ENCODE measurements at places on chromosomes 13 and 19.

DNA sequence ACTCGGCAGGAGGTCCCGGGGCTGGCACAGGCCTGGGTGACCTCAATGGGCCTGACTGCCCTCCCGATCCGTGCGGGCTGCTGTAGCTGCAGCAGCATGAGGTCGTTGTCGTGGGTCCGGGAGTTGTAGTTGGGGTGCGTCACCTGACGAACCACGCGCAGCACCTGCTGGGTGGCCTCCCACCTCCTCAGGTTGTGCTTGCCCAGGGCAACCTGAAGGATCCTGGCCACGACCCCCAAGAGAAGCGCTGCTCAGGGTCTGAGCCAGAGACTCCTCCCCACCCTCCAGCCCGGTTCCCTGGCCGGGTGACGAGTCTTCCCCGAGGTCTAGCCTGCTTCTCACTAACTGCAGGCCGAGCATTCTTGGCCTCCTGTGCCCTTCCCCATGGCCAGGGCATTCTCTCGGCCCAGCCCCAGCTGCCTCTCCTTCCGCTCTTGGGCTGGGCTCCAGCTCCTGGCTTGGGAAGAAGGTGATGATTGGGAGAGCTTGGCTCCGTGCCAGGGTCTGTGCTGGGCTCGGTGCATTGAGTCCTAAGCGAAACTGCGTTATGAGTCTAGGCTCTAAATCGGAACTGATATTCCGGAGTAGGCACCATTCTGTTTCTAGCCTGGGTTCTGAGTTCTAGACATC lies 3.1 kb downstream of the KLK14 start:
- DNase-seq, result no peak

GRCh38 chr13:110869805-110870706 lies 44.8 kb downstream of the ANKRD10 start:
- peak; percentile 98 for DNase-seq

- peak; percentile 60 for DNase-seq
These were observed 6.3 kb upstream of the RDH13 start for GRCh38 chr19:55068950-55069864.

DNA sequence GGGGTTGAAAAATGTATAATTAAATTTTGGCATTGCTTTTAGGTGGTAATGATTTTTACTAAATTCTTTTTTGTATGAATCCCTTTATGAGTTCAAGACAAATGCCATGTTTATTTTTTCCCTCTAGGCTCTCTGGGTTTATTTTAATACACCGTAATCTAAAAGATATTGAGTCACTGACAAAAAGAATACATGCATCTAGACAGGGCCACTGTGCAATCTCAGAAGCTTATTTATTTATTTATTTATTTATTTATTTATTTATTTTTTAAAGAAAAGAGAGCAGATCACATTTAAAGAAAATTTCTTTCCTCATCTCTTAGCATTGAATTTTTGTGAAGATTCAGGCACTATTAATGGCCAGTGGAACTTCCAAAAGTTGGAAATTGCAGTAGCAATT lies 283.9 kb upstream of the SLC10A2 start:
- no peak for DNase-seq

DNA sequence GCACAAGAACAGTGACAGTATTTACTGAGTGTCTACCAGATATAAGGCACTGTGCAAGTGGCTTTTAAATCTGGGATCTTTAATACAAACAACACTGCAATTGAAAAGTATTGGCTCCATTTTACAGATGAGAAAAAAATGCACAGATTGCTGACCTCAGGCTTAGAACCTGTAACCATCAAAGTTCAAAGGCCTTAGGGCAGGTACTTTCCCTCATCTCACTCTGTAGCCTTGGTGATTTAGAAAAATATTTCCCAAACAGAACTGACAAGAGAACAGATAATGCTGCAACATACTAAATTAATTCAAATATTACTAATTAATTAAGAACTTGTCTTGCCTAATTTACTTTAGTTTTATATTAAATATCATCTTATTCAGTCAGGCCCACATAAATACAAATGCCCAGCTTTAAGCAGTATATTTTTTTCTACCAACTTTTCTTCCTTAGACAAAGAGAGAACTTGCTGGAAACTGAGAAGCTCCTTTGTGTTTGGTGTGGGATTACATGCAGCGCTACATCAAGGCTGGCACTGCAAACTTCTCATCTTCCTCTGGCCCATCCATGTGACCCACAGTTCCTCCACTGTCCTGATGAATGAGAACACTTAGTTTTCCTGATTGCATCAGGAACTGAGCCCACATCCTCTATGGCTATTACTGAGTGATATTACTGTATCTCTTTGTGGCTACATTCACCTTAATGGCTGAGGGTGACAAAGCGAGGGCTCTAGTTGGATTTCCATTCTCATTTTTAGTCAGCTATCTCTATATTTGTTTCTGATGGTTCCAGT lies 302.1 kb downstream of the ENOX1 start:
- DNase-seq, result no peak

DNA sequence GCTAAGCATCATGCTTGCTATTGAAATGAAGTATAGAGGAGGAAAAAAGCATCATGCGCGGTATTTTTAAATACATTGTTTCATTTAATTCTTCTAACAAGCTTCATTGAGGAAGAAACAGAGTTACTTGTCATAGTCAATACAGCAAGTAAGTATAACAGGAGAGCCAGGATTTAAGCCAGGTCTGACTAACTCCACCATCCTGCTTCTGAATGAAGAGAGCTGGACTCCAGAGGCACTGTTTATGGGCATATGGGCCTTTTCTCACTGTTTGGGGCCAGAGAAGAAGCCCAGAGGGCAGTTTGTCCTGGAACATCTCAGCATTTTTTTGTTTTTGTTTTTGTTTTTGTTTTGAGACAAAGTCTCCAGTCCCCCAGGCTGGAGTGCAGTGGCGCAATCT lies 7.9 kb downstream of the SAMD4B start:
- no peak for DNase-seq

DNA sequence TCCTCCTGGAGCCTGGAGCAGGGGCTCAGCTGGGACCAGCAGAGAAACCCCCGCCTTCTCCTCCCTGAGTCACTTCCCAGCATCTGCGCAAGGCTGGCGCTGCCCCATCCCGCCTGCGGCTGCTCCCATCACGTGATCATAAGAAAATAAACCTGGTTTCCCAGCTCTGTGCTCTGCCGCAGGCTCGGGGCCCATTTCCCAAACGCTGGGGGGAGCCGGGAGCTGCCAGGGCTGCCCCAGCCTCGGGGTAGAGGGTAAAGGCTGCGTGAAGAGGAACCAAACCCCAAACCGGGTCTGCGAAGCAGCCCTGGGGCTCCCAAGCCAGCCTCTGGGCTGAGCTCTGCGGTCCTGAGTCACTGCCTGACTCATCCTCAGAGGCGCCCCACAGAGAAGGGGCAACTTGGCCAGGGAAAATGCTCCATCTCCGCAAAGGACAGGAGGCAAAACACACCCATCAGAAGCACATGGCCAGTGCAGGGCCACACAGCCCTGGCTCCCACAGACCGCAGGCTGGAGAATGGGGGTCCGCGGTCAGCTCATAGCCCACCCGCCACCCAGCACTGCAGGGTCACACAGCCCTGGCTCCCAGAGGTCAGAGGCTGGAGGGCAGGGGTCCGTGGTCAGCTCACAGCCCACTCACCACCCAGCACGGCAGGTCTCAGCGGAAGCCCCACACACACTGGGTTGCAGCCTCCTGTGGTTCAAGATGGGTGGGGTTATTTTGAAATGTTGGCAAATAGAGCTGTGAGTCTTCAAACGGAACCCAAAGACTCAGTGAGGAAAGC lies 67.1 kb downstream of the RASA3 start:
- peak; percentile 93 for DNase-seq

- no peak for DNase-seq
These were observed 174.1 kb downstream of the ZNF536 start for GRCh38 chr19:30546332-30546731.

- DNase-seq, result no peak
These were observed 695 bp downstream of the TICAM1 start for GRCh38 chr19:4830768-4831265.

DNA sequence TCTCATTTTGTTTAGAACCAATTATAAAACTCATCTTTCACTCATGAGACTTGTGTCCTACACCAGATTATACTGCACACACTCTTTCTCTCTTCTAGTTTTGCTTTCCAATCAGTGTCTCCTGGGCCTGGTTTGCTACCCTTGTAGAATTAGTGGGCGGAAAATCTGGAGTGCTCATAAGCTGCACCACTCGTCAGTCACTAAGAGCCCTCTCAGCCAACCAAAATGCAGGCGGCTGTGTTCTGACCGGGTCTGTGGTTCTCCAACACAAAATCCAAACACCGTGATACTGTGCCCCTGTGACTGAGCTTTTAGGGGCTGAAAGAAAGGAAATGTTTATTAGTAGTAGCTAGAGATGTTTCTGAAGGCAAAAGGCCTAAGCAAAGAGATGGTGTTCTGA lies 83.7 kb upstream of the OBI1 start:
- no peak for DNase-seq

GRCh38 chr19:3392480-3392879 lies 26.1 kb downstream of the NFIC start:
- no peak for DNase-seq

DNA sequence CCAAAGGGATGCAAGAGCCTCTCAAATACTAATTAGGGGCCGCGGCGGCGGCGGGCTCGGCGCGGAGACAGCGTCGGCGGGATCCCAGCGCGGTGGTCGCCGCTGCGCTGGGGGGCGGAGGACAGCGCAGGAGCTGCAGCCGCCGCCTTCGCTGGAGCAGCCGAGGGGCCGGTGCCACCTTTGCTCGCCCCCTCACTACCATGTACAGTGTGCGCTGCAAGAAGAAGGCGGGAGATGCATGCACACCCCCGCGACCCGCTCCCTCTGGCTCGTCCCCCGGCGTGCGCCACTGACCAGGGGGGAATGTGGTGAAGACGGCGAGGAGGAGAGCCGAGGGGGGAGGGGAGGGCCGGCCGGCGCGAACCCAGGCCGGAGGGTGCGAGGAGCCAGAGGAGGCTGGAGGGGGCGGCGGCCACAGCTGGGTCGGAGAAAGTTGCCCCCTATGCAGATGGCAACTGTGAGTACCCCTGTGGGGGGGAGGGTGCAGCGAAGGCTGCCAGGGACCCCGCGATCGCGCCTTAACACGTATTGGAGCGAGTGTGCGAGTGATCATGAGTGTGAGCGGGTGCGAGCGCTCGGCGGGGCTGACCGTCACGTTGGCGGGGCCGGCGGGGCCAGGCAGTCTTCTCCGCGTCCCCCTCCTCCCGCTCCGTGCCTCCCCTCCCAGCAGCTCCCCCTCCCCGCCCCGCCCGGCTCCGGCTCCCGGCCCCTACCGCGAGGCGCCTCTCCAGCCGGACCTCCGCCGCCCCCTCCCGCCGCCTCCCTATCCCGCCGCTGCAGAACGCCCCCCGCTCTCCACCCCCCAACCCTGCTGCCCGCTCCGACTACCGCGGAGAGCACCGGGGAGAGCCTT lies 808 bp downstream of the SLITRK5 start:
- DNase-seq, result no peak

- no peak for DNase-seq
These were observed 27.2 kb downstream of the RCBTB2 start for GRCh38 chr13:48505597-48506091.

DNA sequence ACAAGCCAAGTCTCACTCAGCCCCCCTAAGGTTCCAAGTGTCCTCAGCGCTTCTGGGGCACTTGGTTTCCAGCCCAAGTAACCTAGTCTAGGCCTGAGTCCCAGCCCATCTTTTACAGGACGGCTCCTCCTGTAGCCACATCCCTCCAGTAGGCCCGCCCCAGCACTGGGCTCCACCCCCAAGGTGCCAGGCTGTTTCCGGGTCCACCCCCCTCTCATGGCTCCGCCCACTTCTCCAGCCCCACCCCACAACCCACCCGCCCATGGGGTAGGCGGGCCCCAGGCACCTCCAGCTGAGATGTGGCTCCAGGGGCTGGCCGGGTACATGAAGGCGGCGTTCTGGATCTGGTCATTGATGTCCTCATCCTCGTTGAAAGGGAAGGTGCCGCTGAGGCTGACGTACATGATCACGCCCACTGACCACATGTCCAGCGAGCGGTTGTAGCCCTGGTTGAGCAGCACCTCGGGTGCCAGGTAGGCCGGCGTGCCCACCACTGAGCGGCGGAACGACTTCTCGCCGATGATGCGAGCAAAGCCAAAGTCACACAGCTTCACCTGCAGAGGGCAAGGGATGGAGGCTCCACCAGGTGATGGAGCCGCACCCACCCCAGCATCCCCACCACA lies 17.2 kb upstream of the DACT3 start:
- no peak for DNase-seq

GRCh38 chr13:80265348-80265747 lies 75.6 kb downstream of the SPRY2 start:
- DNase-seq, result no peak

GRCh38 chr13:110758195-110758805 lies 44.8 kb downstream of the ING1 start:
- DNase-seq, result no peak

- DNase-seq, result peak; percentile 41
These were observed 5.8 kb downstream of the SMIM7 start for GRCh38 chr19:16654140-16654539.

DNA sequence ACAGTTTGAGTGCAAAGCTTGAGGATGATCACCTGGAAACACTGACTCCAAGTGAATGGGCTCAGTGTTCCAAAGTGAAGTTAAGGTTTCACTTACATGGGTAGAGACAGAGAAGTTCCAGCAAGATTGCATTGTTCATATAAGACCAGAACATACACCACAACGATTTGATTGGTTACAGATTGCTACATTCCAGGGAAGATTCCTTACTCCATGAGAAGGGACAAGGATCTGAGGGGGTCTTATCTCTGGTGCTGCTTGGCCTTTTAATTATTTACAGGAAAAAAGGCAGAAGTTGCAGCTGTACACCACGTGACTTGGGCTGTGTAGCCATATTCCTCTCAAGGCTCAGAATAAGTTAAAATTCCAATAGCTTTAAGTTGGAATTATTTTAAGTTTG lies 12.3 kb downstream of the WDFY2 start:
- no peak for DNase-seq

GRCh38 chr19:34232566-34233481 lies 21.5 kb upstream of the GARRE1 start:
- DNase-seq, result peak; percentile 83

DNA sequence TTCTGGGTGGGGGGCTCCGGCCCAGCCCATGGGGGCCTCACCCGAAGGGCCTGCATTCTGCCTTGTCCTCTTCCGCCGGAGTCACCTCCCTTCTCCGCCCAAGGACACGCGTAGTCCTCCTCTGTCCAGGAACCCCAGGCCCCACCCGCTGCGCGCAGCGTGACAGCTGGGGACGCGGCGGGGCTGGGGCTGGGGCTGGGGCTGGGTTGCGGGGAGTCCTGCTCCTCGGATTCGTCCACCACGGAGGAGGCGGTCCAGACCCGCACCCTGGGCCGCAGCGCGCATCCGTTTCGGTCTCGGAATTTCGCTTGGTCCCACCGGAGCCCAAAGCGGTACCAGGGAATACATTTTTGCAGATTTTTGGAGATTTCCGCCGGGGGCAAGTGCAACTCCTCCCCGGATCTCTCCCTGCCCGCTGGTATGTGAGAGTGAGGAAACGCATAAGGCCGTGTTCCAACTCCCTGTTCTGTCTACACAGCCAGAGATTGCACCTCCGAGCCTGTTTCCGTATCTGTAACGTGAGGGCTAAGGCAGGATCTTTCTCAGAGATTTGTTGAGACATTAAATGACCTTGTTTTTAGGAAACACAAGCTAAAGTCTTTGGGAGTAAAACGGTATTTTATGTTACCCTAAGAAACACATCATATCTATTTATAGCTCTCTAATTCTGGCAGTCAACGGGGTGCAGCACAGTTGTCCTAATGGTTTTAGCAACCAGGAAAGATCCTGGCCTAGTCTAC lies at the start of gene COX7A1:
Gene COX7A1 (minus strand): TSS at position 96 of the 740 bp plus-strand sequence. CDS start 40 bp downstream, at position 56.
- DNase-seq, result peak; percentile 78

Measured in hepatic stellate cell (primary cell).